ENCODE measurements at places on chromosomes 2 and 18. TPM values are rescaled to one million over a fixed set of nuclear protein-coding genes. Genes with fewer than 3 reads are reported as not detected.
A peak's percentile ranks its signal among the peaks of the same experiment; 100 is the strongest.

GRCh38 chr18:48129621-48130082 lies 199.2 kb upstream of the SMAD2 start:
- DNase-seq = peak; percentile 46

- DNase-seq = no peak
These were observed 892.2 kb upstream of the ZEB2 start for GRCh38 chr2:145412155-145412554.

GRCh38 chr2:132877923-132878322 lies 207.9 kb upstream of the LYPD1 start:
- DNase-seq = no peak

DNA sequence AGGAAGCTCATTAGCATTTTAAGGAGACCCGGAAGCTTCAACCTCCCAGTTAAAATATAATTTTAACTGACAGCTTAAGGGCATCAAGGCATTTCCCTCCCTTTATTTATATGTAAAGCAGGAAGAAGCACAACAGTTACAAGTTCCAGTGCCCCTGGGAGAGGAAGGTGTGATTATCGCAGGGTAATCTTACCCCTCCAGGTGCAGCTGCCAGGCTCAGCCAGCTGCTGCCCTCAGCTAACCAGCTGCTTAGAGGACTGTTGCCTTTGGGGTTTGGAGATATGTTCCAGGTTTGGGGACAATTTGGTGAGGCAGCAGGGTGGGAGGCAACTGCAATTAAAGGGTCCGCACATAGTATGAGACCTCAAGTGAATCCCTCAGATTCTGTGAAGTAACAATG lies 55.3 kb upstream of the SETBP1 start:
- DNase-seq = no peak

- no peak for DNase-seq
These were observed 30.2 kb downstream of the RBM45 start for GRCh38 chr2:178142274-178143065.

- no peak for DNase-seq
These were observed 111.9 kb downstream of the SETBP1 start for GRCh38 chr18:44792456-44793061.

GRCh38 chr18:55314615-55315237 lies 273.3 kb downstream of the TCF4 start:
- no peak for DNase-seq

DNA sequence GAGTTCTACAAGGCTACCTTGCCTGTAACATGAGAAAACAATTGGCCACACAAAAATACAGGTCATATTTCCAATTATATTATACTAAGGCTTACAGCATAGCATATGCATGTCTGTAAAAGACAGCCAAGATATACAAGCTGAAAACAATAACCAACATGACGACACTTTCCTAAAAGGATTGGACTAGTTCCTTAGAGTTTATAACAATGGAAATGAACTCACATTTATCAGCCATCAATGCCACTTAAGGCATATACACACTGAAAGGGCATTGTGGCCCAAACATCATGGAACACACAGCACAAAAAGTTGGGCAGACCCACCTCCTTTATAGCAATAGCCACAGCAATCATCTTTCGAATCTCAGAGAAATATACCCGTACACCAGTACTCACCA lies 52.0 kb downstream of the SLC40A1 start:
- no peak for DNase-seq

- no peak for DNase-seq
These were observed 58.1 kb downstream of the NCKAP1 start for GRCh38 chr2:182980115-182980514.

DNA sequence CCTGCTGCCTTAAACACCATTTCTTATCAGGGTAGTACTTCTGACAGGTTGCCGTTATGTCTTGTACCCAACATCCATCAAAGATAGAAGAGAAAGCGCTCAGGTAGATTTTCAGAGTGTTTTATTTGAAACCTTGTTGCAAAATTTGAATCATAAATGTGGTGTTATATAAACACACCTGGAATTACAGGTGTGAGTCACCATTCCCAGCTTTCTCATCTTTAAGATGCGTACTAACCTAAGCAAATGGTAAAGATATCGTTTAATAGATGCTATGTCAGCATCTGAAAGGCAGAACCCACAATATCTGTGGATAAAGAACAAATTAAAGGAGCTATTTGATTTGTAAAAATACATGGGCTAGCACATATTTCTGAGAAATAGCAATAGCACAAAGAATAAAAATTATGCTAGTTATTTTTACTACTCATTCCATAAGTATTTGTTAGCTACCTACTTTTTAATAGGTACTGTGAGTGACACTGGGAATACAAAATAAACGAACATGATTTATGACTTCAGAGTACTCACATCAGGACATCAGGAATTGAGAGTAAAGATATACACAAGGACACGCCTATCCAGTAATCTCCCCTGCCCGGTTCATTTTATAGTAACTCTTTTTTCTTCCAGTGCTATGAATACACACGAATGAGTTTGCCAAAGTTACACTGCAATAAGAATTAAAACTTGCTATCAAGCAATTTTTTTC lies 193.8 kb downstream of the RBM43 start:
- no peak for DNase-seq

DNA sequence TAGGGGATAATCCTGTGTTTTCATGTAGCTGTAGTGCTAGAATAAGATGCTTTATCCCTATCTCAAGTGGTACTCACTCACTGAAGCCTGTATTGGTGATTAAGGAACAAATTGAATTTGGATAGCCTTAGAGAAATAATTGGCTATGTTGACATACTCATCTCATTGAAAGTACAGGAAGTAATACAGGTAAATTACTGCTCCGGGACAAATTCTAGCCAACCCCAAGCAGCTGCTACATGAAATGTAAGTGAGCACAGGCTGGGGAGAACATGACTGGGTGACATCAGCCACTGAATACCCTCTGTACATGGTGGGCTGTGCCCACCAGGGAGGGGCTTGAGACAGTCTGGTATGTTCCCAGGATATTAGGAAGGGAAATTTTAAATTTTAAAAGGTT lies 188.4 kb upstream of the RASGRP3 start:
- DNase-seq = no peak

- no peak for DNase-seq
These were observed 4.2 kb upstream of the NOSTRIN start for GRCh38 chr2:168798076-168798887.

- peak; percentile 44 for DNase-seq
These were observed 10.1 kb downstream of the NTSR2 start for GRCh38 chr2:11659851-11660250.

GRCh38 chr2:51960281-51960680 lies 928.3 kb upstream of the NRXN1 start:
- DNase-seq = no peak

DNA sequence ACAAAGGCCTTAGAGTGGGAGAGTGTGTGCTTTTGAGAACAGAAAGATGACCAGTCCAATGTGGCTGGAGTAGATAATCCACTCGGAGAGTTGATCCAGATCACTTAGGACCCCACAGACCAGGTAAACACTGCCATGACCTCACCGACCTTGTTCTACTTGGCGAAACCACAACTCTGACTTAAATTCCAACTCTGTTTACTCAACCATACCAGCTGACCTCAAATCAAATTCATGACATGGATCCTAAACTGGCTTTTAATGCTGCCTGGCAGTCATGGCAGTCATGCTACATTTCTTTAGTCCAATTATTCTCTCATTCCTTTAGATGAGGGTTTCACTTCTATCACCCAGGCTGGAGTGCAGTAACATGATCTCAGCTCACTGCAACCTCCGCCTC lies 347.1 kb upstream of the FAM98A start:
- no peak for DNase-seq

GRCh38 chr18:70234667-70235459 lies 29.4 kb upstream of the RTTN start:
- DNase-seq = no peak

GRCh38 chr2:203672856-203673255 lies 33.6 kb upstream of the CD28 start:
- DNase-seq = no peak

DNA sequence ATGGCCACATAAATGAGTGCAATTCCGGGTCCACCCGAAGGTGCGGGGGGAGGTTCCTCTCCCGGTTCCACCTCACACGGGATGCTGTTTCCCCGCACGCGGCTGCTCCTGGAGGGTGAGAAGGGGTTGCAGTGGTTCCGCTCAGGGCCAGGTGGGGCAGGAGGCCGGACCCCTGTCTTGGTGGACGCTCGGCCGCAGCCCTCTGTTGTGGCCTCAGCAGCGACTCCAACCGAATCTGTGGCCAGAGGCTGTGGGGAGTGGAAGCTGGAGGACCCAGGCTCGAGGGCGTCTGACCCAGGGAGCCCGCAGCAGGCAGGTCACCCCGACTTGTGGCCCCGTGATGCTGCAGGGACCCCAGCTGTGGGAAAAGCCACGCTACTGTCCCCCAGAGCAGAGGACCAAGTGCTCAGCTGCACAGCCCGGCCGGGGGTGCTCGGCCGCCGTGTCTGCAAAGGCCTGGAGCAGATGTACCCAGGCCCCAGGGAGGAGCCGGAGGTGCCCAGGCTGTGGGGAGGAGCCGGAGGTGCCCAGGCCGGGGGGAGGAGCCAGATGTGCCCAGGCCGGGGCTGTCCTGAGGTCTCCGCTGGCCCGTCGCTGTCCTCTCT lies 83.9 kb downstream of the RTP5 start:
- peak; percentile 69 for DNase-seq

DNA sequence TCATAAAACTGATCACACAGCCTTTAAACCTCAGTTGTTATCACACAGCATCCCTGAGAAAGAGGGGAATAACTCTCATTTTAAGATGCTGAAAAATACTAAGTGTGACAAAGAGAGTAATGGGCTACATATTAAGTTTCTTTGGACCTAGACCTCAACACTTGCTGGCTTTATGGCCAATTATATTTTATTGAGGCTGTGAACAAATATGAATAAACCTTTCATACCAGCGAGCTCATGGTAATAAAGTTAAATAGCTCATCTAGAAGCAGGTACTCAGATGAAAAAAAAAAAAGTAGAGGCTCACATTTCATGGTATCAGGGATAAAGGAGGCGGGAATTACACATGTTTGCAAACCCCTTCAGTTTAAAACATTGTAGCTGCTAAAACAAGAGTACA lies 75.7 kb downstream of the DOCK10 start:
- no peak for DNase-seq

- DNase-seq = no peak
These were observed 23.3 kb downstream of the SIX3 start for GRCh38 chr2:44964752-44965236.

CBLN2 gene
- total RNA-seq = not detected

FAM110C gene
- total RNA-seq = 4.0 TPM

ELOA2 gene
- not detected for total RNA-seq

FSHR gene
- total RNA-seq = not detected

ZNF521 gene
- 15.4 TPM for total RNA-seq

TEX44 gene
- total RNA-seq = not detected

LOXHD1 gene
- 0.48 TPM for total RNA-seq

All from cardiac septum (tissue), 1 donor.